ENCODE measurements at places on chromosomes 7 and 10. TPM values are rescaled to one million over a fixed set of nuclear protein-coding genes. Genes with fewer than 3 reads are reported as not detected.

DNA sequence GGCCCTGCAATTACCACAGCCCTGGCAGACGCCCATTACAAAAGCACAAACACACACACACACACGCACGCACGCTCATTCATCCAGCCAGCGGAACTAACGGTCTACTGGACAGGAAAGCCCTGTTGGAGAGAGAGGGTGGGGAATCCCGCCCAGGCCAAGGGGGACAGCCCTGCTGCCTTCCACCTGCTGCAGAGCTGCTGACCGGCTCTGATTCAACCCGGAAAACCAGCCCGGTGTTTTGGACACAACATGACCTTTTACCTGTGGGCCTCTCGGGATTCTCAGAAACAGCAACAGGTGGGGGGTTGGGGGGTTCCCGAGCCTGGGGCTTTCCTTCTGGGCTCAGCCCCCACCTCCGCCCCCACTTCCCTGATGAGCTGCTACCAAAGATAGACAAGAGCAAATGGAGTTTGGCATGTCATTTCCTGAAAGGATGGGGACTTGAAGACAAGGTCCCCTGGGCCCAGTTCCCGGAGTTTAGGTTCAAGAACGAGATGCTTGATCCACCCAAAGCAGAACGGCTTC is 18.5 kb upstream of the SERPINE1 start:
- no peak for DNase-seq

The CASP2 gene
- 4.9 TPM for total RNA-seq

The SFTPA1 gene
- not detected for total RNA-seq

The POLR3A gene
- 24.3 TPM for total RNA-seq
